ENCODE measurements at places on chromosomes 4 and X. TPM values are rescaled to one million over a fixed set of nuclear protein-coding genes. Genes with fewer than 3 reads are reported as not detected.

DNA sequence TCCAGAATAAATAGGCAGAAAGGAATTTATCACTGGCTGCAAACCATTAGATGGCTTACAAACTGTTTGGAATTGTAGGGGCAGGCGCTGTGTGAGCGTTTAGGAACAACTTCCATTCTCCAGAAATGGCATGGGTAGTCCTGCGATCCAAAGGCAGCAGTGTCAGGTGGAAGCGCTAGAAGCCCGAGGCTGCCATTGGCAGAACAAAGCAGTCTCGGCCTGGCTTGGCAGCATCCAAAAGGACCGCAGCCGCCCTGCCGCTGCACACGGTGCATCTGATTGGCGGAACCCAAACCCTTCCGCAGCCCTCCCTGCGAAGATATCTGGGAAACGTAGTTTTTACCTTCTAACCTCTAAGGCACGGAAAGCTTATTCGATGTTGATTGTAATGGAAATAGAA, 23.6 kb upstream of the YTHDC1 start:
- H3K36me3 ChIP-seq = no peaks in the 10 kb centered on the region
- H3K4me1 ChIP-seq = no peaks in the 10 kb centered on the region
- H3K27me3 ChIP-seq = peaks cover 6% of the 10 kb centered on the region
- peak overlapping the region; percentile 37 for H3K4me3 ChIP-seq
- H3K27ac ChIP-seq = no peak overlapping the region

The EPHA5 gene
- total RNA-seq = 0.66 TPM

DNA sequence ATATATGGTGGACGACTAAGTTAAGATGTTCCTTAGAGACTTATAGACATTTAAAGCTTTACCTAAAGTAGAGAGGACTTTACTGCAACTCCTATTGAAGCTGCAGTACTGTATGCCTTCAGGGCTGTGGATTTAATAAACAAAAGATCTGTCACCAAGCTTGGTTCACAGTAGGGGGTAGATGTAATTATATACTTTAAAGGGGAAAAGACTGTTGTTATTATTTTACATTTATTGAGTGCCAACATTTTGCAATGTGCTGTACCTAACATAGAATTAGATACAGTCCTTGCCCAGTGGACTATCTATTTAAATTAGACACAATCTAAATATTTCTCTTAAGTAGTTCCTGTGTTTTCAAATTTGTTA, 67.2 kb downstream of the SLIT2 start:
- DNase-seq = no peak
- H3K27me3 ChIP-seq = no peaks in the 10 kb centered on the region
- no peak overlapping the region for H3K27ac ChIP-seq
- no peak overlapping the region for H3K4me3 ChIP-seq

The RPS6KA6 gene
- total RNA-seq = 4.0 TPM

- no peak overlapping the region for H3K27ac ChIP-seq
- no peak overlapping the region for H3K4me3 ChIP-seq
- H3K36me3 ChIP-seq = no peaks in the 10 kb centered on the region
- H3K4me1 ChIP-seq = no peaks in the 10 kb centered on the region
- peak; percentile 72 for DNase-seq
Observed at GRCh38 chrX:15242899-15243555, 26.9 kb downstream of the ASB9 start.

- no peaks in the 10 kb centered on the region for H3K4me1 ChIP-seq
- no peak for DNase-seq
- no peaks in the 10 kb centered on the region for H3K36me3 ChIP-seq
- H3K27me3 ChIP-seq = peaks cover 2% of the 10 kb centered on the region
- H3K27ac ChIP-seq = no peak overlapping the region
Observed at GRCh38 chrX:150887906-150888465, 10.5 kb downstream of the CD99L2 start.

GRCh38 chrX:103927030-103927429, 35.4 kb upstream of the TMSB15B start:
- peaks cover 17% of the 10 kb centered on the region for H3K27me3 ChIP-seq
- H3K27ac ChIP-seq = no peak overlapping the region
- H3K36me3 ChIP-seq = no peaks in the 10 kb centered on the region
- H3K4me1 ChIP-seq = no peaks in the 10 kb centered on the region

GRCh38 chr4:183333983-183334382, 11.8 kb upstream of the CLDN24 start:
- H3K27ac ChIP-seq = no peak overlapping the region
- no peak overlapping the region for H3K4me3 ChIP-seq
- no peak for DNase-seq
- peaks cover 2% of the 10 kb centered on the region for H3K4me1 ChIP-seq
- H3K27me3 ChIP-seq = peaks cover 2% of the 10 kb centered on the region

GRCh38 chr4:185589067-185589836, 53.9 kb upstream of the PDLIM3 start:
- H3K4me1 ChIP-seq = peaks cover 8% of the 10 kb centered on the region
- H3K27me3 ChIP-seq = peaks cover 13% of the 10 kb centered on the region
- no peak overlapping the region for H3K4me3 ChIP-seq
- no peak overlapping the region for H3K27ac ChIP-seq
- no peak for DNase-seq

DNA sequence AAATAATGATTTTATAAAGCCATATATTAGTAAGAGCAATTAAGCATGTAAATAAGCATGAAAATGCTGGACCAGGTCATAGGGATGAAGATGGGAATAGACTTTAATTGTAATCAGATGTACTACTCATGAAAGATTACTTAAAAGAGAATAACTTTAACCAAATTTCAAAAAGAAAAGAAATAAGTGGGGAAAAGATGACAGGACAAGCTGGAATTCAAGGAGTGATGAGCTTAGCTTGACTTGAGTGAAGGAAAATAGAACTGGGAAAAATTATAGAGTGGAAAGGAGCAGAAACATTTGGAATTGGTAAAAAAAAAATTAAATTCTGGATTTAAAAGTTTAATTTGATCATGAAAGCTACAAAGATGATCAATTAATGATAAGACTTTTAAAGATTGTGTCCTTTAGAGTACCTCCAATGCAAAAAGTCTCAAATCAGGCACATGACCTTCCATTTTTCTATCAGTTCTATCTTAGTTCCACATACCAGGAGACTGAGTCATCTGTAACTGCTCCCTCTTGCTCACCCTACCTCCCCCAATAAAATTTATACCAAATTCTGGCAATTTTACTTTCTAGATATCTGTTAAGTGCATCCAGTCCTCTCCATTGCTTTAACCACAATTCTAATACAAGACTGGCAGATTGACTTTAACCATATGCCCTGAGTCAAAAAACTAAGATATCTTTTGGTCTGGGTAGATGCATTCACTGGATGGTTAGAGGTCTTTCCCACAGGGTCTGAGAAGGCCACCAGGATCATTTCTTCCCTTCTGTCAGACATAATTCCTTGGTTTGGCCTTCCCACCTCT, 56.4 kb upstream of the SLIT2 start:
- no peaks in the 10 kb centered on the region for H3K36me3 ChIP-seq
- peaks cover 6% of the 10 kb centered on the region for H3K4me1 ChIP-seq
- H3K4me3 ChIP-seq = no peak overlapping the region
- H3K27ac ChIP-seq = no peak overlapping the region
- peak; percentile 11 for DNase-seq

The HGFAC gene
- total RNA-seq = 0.80 TPM

The S100G gene
- not detected for total RNA-seq

DNA sequence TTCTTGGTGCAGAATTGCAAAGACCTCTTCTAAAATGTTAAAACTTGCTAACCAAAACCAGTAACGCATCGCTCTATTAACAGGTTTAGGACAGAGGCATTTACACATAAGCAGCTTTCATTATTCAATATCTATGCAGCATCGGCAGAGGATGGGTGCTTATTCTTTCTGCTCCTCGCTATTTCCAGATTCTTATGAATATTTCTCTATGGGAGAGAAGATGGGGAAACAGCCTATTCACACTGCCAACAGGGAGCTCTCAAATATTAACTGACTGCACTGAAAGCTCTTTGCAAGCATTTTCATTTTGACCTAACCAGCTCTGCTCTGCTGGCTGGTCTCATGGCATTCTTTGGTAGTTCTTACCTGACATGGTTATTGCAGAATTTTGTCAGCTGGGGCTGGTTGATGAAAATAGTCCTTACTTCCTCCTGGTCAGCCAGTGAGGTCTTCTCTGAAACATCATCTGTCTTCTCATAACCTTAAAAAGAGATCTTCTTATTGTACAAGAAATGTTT, 30.2 kb downstream of the ATP8A1 start:
- DNase-seq = no peak
- H3K4me1 ChIP-seq = no peaks in the 10 kb centered on the region
- H3K4me3 ChIP-seq = no peak overlapping the region
- no peaks in the 10 kb centered on the region for H3K27me3 ChIP-seq
- no peaks in the 10 kb centered on the region for H3K36me3 ChIP-seq

GRCh38 chr4:42513748-42514492, 116.6 kb downstream of the SHISA3 start:
- no peaks in the 10 kb centered on the region for H3K27me3 ChIP-seq
- H3K4me1 ChIP-seq = no peaks in the 10 kb centered on the region
- no peaks in the 10 kb centered on the region for H3K36me3 ChIP-seq
- no peak overlapping the region for H3K4me3 ChIP-seq
- no peak overlapping the region for H3K27ac ChIP-seq

DNA sequence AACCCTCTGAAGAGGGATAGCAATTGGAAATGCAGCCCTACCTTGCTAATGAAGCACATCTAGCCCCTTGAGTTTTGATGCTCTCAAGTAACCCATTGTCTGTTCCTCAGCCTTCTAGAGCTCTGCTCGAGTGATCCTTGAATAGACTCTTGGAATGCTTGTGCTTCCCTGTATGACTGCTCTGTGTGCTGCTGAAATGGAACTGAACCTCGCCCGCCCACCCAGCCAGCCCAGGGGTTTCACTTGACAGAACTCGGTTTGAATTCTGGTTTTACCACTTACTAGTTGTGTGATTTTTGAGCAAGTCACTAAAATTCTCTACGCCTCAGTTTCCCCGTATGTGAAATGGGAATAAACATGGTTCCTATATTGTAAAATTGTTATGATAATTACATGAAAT, 77.1 kb downstream of the MID2 start:
- no peak overlapping the region for H3K27ac ChIP-seq
- H3K4me1 ChIP-seq = no peaks in the 10 kb centered on the region
- no peak for DNase-seq
- no peak overlapping the region for H3K4me3 ChIP-seq
- H3K27me3 ChIP-seq = peaks cover 2% of the 10 kb centered on the region

DNA sequence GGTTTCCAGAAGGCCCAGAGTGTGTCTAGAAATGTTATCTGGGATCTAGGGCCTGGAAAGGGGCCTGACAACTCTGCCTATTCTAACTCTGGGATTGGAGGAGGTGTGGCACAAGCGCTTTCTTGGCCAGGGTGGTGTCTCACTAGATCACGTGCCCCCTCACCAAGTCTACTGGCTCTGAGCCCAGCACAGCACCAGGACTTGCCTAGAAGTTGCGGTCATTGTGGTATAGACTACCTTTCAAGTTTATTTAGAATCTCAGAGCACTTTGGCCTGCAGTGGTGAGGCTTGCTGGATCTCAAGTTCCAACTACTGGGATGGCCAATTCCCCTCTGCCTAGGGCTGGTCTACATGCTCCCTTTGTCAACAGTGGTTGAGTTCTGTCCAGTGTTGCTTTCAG, 223.3 kb upstream of the MAGEB2 start:
- H3K36me3 ChIP-seq = no peaks in the 10 kb centered on the region
- no peaks in the 10 kb centered on the region for H3K27me3 ChIP-seq
- H3K4me1 ChIP-seq = no peaks in the 10 kb centered on the region
- H3K27ac ChIP-seq = no peak overlapping the region
- DNase-seq = no peak
- H3K4me3 ChIP-seq = no peak overlapping the region

GRCh38 chr4:168453146-168453545, 27.1 kb downstream of the DDX60L start:
- no peaks in the 10 kb centered on the region for H3K4me1 ChIP-seq
- H3K27ac ChIP-seq = no peak overlapping the region
- DNase-seq = no peak
- H3K27me3 ChIP-seq = no peaks in the 10 kb centered on the region
- no peak overlapping the region for H3K4me3 ChIP-seq
- peaks cover 13% of the 10 kb centered on the region for H3K36me3 ChIP-seq

- no peaks in the 10 kb centered on the region for H3K36me3 ChIP-seq
- H3K27me3 ChIP-seq = peaks cover 4% of the 10 kb centered on the region
- no peak for DNase-seq
- no peaks in the 10 kb centered on the region for H3K4me1 ChIP-seq
Observed at GRCh38 chrX:34891391-34891790, 51.2 kb upstream of the FAM47B start.

DNA sequence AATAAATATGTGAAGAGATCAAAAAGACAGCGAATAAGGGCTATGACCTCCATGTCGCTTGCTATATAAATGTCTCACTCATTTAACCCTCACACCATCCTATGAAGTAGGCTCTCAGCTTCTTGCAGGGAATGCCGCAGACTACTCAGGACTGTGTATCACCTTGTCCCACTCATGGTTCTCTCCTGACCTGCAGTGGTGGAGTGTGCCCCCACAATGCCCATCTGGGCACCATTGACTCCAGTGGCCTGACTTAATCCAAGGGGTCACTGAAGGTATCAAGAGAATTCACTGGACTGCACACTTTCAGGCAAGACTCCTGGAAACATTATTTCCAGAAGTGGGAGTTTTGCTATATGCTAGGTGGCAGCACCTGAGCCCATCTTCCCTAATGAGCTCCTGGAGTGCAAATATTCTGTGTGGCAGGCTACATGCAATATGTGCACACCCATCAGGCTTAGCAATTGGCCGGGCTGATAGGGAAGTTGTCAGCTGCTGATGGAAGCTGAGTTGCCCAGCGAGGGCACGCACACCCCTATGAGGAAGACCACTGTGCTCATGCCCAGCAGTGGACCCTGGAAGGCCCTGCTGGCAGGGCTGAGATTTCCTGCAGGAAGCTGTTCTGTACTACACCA, 8.2 kb upstream of the EFNB1 start:
- H3K27me3 ChIP-seq = peaks cover 23% of the 10 kb centered on the region
- H3K4me1 ChIP-seq = peaks cover 11% of the 10 kb centered on the region
- no peaks in the 10 kb centered on the region for H3K36me3 ChIP-seq
- DNase-seq = no peak
- no peak overlapping the region for H3K27ac ChIP-seq
- H3K4me3 ChIP-seq = no peak overlapping the region

GRCh38 chr4:98470831-98471230, 187.6 kb downstream of the TSPAN5 start:
- no peaks in the 10 kb centered on the region for H3K27me3 ChIP-seq
- DNase-seq = no peak
- H3K4me1 ChIP-seq = peaks cover 10% of the 10 kb centered on the region
- H3K27ac ChIP-seq = no peak overlapping the region
- peaks cover 5% of the 10 kb centered on the region for H3K36me3 ChIP-seq

GRCh38 chr4:183202523-183202922, 103.5 kb downstream of the WWC2 start:
- DNase-seq = no peak
- H3K36me3 ChIP-seq = no peaks in the 10 kb centered on the region
- no peaks in the 10 kb centered on the region for H3K27me3 ChIP-seq
- no peak overlapping the region for H3K27ac ChIP-seq
- H3K4me3 ChIP-seq = no peak overlapping the region

- H3K27me3 ChIP-seq = no peaks in the 10 kb centered on the region
- H3K27ac ChIP-seq = peak overlapping the region; percentile 39
- no peaks in the 10 kb centered on the region for H3K36me3 ChIP-seq
Observed at GRCh38 chr4:109183931-109184490, 118.4 kb downstream of the COL25A1 start.

The PHOX2B gene
- total RNA-seq = not detected

Data from muscle of leg (tissue), 16 donors.